ENCODE measurements at places on chromosomes 1 and 21. TPM values are rescaled to one million over a fixed set of nuclear protein-coding genes. Genes with fewer than 3 reads are reported as not detected.

Gene SPRR1A
- total RNA-seq, result not detected

Gene E2F2
- total RNA-seq, result 1.2 TPM

Gene CDK18
- total RNA-seq, result 8.9 TPM

- DNase-seq, result no peak
These were observed 29.4 kb upstream of the SLC19A1 start for GRCh38 chr21:45571641-45572040.

DNA sequence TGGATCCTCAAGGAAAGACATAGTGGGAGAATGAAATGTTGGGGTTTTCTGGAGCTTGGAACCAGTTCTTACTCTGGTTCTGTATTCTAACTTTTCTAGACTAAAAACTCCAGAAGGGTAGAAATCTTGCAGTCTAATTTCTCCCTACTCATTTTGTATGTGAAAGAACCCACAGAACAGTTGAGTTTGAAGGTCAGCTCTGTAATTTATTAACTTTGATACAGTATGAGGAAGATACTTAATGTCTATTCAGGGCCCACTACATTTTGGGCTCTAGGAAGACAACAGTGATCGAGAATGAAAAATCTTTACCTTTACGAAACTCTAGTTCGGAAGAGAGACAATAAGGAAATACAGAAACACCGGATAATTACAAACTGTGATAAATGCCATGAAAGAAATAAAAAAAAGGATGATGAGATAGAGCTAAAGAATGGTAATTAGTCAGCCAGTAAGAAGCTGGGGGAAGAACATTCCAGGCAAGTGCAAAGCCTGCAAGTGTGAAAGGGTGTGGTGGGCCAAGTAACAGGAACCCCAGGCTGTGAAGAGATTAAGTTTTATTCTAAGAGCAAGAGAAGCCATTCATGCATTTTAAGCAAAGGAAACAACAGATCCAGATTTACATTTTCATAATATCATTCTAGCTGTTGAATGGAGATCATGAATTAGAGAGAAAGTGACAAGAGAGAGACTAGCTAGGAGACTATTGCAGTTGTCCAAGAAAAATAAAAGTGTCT, 159.9 kb upstream of the HMCN1 start:
- no peak for DNase-seq

DNA sequence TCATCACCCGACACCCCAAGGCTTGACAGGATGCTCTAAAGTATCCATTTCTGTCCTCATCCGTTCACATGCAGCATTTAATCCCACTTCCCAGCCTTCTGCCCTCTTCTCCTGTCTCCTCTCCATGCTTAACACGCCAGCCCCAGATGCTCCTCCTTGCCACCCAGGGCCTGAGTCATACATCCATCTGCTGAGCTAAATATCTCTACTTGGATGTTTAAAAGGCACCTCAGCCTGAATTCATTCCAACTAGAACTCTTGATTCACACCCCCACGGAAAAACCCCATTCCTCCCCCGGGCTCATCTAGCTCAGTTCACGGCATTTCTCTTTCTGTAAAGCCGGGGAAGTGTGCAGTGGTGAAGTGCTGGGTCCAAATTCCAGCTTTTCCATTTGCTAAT, 27.7 kb downstream of the TEX35 start:
- no peak for DNase-seq
